ENCODE measurements at places on chromosomes 12 and 14. TPM values are rescaled to one million over a fixed set of nuclear protein-coding genes. Genes with fewer than 3 reads are reported as not detected.

DNA sequence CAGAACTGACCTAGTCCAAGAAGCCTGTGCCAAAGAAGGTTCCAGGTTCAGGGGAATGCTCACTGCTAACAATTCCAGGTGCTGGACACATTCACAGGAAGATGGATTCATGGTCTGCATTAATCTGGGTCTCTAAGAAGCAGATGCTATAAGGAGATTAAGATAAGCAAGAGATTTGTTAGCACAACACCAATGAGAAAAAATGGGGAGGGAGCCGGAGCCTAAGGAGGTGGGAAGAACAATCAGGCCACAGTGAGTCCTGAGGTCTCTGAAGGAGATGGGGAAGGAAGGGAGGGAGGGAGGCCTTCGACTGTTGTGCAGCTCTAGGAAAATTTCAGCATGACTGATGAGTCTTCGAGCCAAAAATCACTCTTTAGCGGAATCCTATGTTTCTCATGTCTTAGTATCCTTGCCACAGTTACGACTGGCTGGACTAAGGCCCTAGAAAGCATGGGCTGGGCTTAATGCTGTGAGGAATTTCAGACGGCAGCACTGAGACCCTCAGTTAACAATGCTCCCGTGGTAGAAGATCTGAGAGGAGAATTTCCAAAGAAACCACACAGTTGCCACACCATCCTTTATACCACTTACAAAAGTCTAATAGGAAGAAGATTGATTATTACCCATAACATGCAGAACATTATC is 31.5 kb upstream of the PTGDR start:
- no peak for DNase-seq

- DNase-seq: no peak
Measured at GRCh38 chr12:64621257-64621942, 11.1 kb downstream of the RASSF3 start.

DNA sequence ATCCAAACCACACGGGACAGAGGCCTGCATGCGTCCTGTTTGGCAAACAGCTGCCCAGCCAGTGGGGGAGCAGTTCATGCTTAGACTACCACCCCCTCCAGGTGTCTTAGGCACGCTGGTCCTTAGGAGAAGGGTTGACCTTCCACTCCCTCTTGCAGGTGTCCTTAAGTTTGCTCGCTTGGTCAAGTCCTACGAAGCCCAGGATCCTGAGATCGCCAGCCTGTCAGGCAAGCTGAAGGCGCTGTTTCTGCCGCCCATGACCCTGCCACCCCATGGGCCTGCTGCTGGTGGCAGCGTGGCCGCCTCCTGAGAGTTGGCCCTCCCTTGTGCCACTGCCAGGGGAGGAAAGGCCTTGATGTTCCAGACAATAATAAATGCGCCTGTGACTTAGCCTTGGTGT is 1.8 kb downstream of the C12orf57 start:
- no peak for DNase-seq

DNA sequence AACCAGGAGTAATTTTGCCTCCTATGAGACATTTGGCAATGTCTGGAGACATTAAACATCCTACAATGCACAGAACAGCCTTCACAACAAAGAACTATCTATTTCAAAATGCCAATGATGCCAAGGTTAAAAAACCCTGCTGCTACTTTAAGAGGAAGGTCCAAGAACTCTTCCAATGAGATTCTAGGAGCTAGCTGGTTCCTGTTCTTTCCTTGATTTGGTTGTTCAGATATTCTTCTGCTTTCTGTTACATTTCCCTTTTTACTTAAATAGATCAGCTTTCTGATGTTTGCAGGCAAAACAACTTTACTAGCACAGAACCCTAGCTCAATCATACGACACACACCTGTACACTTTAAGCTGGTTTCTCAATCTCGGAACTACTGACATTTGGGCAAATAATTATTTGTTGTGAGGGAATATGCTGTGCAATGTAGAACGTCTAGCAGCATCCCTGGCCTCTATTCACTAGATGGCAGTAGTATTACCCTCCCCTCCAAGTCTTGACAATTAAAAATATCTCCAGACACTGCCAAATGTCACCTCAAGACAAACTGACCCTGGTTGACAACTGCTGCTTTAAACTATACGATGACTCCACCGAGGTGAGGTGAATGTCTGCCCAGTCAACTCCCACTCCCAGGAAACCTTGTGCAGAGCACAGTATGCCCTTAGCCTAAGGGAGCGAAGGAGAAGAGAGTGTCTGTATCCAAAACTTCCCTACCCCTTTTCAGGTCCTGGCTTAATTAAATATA is 4.4 kb downstream of the BLTP3B start:
- DNase-seq: no peak

Gene ARPC3
- 102 TPM for total RNA-seq

Data from cardiac septum (tissue), 1 donor.